ENCODE measurements at places on chromosomes 6 and 20.
A peak's percentile ranks its signal among the peaks of the same experiment; 100 is the strongest.

GRCh38 chr6:165446331-165446730, 136.9 kb upstream of the C6orf118 start:
- no peak for DNase-seq

DNA sequence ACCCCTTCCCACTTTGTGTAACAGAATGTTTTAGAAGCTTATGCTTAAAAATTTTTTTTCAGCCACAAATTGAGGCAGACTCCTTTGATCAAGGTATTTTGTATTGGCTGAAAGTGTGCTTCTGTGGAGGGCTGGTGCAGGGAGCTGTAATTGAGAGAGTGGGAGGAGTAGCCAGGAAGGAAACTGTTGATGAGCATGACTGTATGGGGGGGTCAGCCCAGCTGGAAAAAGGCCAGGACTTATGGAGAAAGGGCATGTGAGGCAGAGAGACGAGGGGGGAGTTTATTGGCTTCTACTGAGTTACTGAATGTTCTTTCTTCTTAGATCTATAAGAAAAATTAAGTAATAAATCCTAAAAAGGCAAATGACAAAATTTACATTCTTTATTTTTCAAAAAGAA, 13.4 kb downstream of the RFPL4B start:
- no peak for DNase-seq

- no peak for DNase-seq
These were observed 167.4 kb downstream of the ZMYND8 start for GRCh38 chr20:47189060-47189459.

- no peak for DNase-seq
These were observed 106.4 kb downstream of the RALGAPA2 start for GRCh38 chr20:20606050-20606449.

DNA sequence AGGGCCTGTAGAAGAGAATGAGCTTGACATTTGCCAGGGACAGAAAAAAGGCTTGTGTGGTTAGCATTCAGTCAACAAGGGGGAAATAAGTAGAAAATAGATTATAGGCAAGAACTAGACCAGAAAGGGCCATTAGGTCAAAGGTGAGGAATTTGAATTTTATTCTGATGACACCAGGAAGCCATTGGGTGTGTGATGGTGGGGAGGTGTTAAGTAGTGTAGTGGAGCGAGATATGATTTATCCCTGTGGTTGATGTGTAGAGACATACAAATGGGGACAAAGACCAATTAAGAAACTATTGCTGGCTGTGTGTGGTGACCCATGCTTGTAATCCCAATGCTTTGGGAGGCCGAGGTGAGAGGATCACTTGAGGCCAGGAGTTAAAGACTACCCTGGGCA, 11.0 kb downstream of the DSTN start:
- DNase-seq = no peak

DNA sequence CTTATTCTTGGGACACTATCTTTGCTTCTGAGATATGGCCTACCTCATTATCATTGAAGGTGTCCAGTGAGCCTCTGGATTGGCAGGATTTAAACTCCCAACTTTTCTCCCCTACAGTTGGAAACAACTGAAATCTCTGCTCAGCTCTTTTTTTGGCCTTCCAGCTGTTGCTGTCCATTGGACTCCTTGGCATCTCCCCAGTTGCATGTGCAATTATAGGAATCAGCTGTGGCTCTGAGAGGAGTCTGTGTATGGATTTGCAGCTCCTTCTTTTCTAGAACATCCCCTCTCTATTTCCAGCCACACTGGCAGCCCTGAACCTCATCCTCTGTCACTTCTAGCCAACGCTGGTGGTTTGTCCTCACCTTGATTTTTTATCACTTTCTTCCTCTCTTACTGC, 21.2 kb downstream of the RAB22A start:
- peak; percentile 71 for DNase-seq

GRCh38 chr6:166005401-166005943, 162.2 kb downstream of the TBXT start:
- peak; percentile 69 for DNase-seq

GRCh38 chr6:73144516-73144915, 80.8 kb downstream of the KHDC1L start:
- DNase-seq = no peak

GRCh38 chr20:14470231-14470899, 133.0 kb upstream of the FLRT3 start:
- no peak for DNase-seq

DNA sequence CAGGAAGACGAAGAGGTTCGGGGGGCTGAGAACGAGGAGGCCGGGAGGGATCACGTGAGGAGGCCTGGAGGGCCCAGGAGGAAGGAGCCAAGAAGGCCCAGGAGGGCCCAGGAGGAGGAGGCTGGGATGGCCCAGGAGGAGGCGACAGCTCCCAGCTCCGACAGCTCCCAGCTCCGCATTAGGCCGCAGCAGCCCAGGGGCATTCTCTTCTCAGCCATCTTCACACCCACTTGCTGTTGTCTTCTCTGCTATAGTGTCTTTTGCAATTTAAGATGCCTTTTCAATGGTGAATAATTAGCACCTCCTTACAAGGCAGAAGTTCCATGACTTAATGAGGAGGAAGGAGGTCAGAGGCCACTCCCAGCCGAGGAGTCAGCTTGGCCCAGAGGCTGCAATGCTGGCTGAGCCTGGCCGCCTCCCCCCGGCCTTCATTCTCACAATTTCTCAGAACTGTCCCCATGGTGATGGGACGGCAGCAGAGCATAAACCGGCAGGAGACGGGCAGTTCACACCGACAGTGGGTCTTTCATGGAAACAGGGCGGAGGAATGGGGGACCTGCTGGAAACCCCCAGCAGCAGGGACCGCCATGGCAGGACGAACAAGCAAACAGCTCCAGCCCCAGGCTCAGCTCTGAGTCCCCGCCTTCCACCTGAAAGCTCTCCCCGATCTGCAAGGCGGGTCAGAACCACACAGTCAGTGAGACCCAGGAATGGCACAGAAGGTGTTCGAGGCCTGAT, 45.1 kb downstream of the WDR27 start:
- no peak for DNase-seq

- no peak for DNase-seq
These were observed 504.3 kb upstream of the SLC35B3 start for GRCh38 chr6:8939615-8940014.

DNA sequence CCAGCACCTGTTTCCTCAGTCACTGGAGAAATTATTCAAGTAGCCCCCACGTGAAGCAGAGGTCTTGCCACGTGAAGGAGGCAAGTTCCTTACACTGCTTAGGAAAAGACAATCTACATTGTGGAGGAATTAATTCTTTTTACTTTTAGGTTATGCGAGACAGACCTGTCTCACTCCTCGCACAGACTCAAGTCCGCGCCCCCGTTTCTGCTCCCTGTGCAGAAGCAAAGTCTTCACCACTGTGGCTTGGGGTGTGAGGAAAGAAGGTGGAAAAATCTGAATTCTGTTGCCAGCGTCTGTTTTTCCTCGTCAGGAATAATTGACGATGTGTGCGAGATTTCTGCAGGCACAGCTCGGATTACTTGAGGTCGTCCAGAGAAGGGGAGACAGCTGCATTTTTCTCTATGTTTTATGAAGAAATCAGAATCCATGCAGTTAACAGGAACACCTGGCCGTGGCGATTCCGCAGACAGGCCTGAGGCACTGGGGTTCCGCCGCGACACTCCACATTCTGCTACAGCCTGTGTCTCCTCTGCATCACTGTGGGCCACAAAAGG, 185.1 kb downstream of the SMOC2 start:
- peak; percentile 26 for DNase-seq

DNA sequence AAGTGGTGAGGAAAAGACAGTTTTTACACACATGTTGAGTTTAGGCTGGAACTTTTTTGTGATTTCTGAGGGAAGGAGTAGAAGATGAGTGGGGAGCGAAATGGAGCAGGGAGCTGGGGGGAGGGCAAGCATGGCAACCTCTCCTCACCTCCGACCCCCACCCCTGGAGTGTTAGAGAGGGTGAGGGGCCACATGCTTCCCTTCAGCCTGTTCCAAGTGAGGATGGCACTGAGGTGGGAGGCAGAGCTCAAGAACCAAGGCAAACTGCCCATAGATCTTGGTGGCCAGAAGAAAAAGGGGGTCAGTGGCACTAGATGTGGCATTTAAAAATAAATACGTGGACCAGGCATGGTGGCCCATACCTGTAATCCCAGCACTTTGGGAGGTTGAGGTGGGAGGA, 4.8 kb downstream of the TTBK1 start:
- DNase-seq = no peak

GRCh38 chr6:45136495-45136894, 191.6 kb upstream of the RUNX2 start:
- DNase-seq = no peak

- no peak for DNase-seq
These were observed 200.3 kb upstream of the SIM1 start for GRCh38 chr6:100665041-100665380.

DNA sequence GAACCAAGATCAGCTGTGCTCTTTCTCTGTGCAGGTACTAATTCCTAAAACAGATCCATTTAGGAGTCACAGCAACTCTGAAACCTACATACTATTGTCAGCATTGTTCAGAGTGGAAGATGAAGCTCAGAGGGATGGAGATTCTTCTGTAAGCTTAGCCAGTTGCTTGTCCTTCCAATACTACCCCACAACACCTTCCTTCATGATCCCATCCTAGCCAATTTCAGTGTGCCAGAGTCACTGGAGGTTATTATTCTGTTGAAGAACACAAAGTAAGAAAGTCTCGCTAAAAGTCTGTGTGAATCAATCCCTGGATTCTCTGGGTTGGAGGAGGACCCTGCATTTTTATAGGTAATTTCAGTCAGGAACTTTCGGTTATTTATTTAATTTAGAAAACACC, 2.3 kb downstream of the POPDC3 start:
- DNase-seq = no peak

- no peak for DNase-seq
These were observed 21.6 kb downstream of the KCNB1 start for GRCh38 chr20:49460916-49461315.

All from left hindlimb (tissue), 1 donor.